ENCODE measurements at places on chromosomes 12 and 14. TPM values are rescaled to one million over a fixed set of nuclear protein-coding genes. Genes with fewer than 3 reads are reported as not detected.
A peak's percentile ranks its signal among the peaks of the same experiment; 100 is the strongest.

DNA sequence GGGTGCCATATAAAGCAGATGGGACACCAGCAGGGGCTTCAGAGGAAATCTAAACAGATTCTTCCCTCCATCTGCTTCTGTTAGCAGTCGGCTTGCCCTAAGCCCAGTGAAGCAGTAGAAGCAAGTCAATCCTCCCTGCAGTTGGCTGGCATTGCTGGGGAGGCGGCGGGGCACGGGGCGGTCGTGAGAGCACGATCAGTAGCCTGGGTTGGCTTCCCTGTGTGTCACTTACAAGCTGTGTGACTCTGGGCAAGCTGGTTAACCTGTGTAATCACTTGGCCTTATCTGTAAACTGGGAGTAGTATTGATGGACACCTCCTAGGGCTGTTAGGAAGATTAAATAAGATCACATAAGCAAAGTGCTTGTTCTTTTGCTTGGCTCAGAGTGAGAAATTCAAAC, 19.4 kb downstream of the MYRFL start:
- H3K27ac ChIP-seq = no peak overlapping the region
- no peaks in the 10 kb centered on the region for H3K27me3 ChIP-seq
- no peak overlapping the region for H3K4me3 ChIP-seq

- no peaks in the 10 kb centered on the region for H3K4me1 ChIP-seq
- H3K27ac ChIP-seq = no peak overlapping the region
- H3K4me3 ChIP-seq = no peak overlapping the region
These were observed 19.4 kb downstream of the PLCZ1 start for GRCh38 chr12:18718462-18718861.

DNA sequence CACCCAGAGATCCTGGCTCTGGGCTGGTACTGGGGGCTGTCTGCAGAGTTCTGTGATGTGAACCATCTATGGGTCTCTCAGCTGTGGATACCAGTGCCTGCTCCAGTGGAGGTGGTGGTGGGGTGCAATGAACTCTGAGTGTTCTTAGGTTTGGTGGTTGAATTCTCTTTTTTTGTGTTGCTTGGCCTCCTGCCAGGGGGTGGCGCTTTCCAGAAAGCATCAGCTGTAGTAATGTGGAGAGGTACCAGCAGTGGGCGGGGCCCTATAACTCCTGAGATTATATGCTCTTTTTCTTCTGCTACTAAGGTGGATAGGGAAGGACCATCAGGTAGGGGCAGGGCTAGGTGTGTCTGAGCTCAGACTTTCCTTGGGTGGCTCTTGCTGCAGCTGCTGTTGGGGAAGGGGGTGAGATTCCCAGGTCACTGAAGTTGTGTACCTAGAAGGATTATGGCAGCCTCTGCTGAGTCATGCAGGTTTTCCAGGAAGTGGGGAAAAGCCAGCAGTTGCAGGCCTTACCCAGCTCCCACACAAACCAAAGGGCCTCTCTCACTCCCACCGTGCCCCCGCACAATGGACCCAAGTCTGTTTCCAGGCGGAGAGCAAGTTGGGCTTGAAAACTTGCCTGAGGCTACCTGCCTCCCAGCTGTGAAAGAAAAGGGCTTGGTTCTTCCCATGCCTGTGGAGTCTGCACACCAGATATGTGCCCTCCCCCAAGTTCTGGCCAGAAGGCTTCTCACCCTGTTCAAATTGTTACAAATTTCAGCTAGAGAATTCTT, 18.6 kb downstream of the CCER1 start:
- H3K27ac ChIP-seq = no peak overlapping the region
- H3K27me3 ChIP-seq = no peaks in the 10 kb centered on the region
- no peak overlapping the region for H3K4me3 ChIP-seq
- DNase-seq = no peak
- H3K36me3 ChIP-seq = no peaks in the 10 kb centered on the region

DNA sequence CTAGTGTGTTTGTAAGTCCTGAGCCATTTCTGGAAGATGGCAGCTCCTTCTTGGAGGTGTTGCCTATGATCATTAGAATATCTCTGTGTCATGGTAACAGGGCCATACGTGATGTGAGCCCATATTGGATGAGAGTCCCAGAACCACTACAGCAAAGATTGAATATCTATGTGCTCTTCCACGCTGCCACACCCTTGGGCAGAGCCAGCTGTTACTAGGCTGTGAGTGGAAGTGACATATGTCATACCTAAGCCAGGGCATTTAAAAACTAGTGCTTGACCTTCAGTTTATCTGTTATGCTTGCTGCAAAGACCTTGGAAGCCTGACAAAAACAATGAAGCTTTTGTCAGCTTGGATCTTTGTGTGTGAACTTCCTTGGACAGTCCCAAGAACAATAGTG, 495.1 kb upstream of the CCDC196 start:
- H3K27me3 ChIP-seq = no peaks in the 10 kb centered on the region
- H3K36me3 ChIP-seq = no peaks in the 10 kb centered on the region
- DNase-seq = no peak
- H3K4me3 ChIP-seq = no peak overlapping the region
- no peaks in the 10 kb centered on the region for H3K4me1 ChIP-seq
- H3K27ac ChIP-seq = peak overlapping the region; percentile 31

- H3K27ac ChIP-seq = no peak overlapping the region
- H3K4me1 ChIP-seq = no peaks in the 10 kb centered on the region
- no peaks in the 10 kb centered on the region for H3K27me3 ChIP-seq
- no peak overlapping the region for H3K4me3 ChIP-seq
- H3K36me3 ChIP-seq = no peaks in the 10 kb centered on the region
- no peak for DNase-seq
These were observed 209.1 kb downstream of the BCL11B start for GRCh38 chr14:99062772-99063418.

DNA sequence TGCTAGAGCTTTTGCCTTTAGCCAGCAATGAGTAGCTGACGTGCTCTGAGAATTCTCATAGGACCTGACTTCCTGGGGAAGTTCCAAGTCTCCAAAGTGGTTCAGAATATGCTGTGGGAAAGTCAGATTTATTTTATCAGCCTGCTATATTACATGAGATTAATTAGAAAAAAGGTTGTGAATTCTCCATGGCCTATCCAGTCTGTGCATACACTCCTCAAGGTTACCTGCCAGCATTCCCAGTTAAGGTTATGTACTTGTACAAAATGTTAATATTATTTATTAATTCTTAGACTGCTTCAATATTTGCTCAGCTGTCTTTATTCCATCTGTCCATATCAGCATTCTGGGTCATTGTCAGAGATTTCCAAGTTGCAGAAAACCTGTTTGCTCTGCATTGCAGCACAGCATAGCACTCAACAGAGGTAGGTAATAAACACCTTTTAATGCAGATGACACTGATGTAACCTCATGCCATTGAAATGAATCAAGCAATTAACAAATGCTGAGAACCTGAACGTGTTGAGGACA, 2.7 kb upstream of the SEL1L start:
- H3K4me3 ChIP-seq = no peak overlapping the region
- no peaks in the 10 kb centered on the region for H3K27me3 ChIP-seq
- no peak for DNase-seq
- H3K27ac ChIP-seq = no peak overlapping the region
- H3K36me3 ChIP-seq = peaks cover 4% of the 10 kb centered on the region

DNA sequence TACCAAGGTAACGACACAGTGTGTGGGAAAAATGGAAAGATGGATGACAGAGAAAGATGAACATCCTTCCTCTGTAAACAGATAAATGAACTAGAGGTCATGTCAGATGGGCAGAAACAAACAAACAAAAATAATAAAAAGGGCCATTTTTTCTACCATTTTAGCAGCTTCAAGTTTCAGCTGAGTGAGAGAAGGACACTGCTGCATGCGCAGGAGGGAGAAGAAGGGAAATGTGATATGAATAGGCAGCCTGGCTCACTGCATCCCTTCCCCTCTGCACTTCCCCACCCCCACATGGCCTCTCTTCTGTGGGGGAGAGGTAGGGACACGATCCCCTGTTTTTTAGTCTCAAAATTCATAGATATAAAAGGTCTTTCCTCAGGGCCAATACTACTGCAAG, 492.0 kb downstream of the NELL2 start:
- H3K27ac ChIP-seq = no peak overlapping the region
- no peak overlapping the region for H3K4me3 ChIP-seq
- H3K36me3 ChIP-seq = no peaks in the 10 kb centered on the region
- DNase-seq = no peak
- no peaks in the 10 kb centered on the region for H3K4me1 ChIP-seq

GRCh38 chr14:63881926-63882325, 29.1 kb downstream of the SYNE2 start:
- peaks cover 20% of the 10 kb centered on the region for H3K4me1 ChIP-seq
- no peaks in the 10 kb centered on the region for H3K36me3 ChIP-seq
- H3K27me3 ChIP-seq = no peaks in the 10 kb centered on the region
- H3K27ac ChIP-seq = no peak overlapping the region
- H3K4me3 ChIP-seq = no peak overlapping the region

Gene ATF7IP
- total RNA-seq = 146 TPM

Gene RAD52
- 18.9 TPM for total RNA-seq

Gene GLT1D1
- total RNA-seq = 21.9 TPM

Gene MAGOHB
- 19.2 TPM for total RNA-seq

Gene ALDH6A1
- total RNA-seq = 10.7 TPM
